ENCODE measurements at places on chromosomes 6 and 20. TPM values are rescaled to one million over a fixed set of nuclear protein-coding genes. Genes with fewer than 3 reads are reported as not detected.
A peak's percentile ranks its signal among the peaks of the same experiment; 100 is the strongest.

DNA sequence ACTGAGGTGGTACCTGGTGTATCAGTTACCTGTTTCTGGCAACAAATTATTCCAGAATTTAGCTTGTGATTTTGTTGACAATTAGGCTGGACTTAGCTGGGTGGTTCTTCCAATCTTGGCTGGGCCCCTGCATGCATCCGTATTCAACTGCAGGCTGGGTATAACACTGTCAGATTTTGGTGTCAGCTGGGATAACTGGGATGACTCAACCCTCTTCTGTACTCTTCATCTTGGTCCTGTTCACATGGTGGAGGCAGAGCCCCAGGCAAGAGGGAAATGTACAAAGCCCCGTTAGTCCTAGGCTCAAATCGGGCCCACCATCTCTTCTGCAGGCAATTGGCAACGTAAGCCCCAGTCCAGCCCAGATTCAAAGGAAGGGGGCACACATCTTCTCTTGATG, 89.2 kb downstream of the PHACTR3 start:
- DNase-seq: no peak

DNA sequence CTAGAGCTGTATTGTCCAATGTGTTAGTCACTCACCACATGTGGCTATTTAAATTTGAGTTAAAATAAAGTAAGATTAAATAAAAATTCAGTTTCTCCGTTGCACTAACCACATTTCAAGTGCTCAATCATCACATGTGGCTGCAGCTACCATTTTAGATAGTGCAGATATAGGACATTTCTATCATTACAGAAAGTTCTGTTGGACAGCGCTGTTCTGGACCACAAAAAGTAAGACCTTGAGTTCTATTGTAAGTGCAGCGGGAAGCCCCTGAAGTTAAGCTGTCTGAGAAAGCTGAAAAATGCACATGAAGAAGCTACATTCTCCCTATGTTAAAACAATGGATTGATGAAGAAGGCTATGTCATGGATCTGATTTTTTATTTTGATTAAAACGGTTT, 1.1 kb downstream of the ORC3 start:
- DNase-seq: peak; percentile 48

The TRDN gene
- total RNA-seq: not detected

DNA sequence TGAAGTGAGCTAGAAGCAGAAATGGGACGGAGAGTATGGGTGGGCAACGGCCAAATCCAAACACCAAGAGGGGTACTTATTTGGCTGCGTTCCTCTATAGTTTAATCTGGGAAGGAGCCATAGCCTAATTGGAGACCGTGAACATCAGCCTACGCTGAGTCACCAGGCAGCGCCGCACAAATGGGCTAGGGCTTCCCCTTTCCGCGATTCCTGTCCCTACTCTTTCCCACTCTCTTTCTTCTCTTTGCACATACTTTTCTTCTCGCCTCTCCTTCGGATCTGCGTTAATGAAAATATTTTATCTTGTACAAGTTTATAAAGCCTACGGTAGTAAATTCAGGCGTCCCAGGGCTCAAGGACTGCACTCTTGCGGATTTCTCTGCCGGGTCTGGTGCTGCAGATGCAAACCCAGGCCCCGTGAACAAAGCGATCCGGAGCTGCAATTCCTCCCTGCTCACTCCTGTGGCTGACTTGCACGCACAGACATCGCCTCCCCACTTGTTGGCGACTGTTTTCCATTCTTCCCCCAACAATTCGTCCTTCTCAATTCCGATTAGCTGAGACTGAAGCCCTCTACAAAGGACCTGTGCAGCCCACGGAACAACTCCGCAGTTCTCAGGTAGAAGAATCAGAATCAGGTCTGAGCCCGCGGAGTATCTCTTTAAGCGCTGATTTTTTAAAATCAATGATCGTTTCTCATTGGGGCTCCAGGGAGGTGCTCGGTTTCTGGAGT, 4.2 kb upstream of the TBX18 start:
- DNase-seq: peak; percentile 73

The CLPSL1 gene
- total RNA-seq: not detected

DNA sequence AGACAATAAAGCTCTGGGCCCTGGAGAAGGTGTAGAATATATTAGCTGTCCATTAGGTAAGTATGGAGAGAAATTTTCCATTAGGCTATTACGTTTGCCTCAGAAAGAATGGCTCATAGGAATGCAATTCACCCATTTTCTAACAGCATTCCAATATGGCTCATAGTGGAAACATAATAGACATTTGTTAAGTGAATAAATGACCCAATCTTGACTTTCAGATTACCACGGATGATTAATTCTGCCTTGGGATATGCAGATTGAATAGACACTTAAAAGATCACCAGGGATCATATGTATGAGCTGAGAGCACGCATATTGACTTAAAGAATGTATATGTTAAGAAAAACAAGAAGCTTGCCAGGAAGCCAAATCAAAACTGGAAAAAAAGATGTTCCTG, 209.1 kb upstream of the CDYL start:
- peak; percentile 85 for DNase-seq

The FNDC11 gene
- total RNA-seq: not detected
